ENCODE measurements at places on chromosomes 3 and 15. TPM values are rescaled to one million over a fixed set of nuclear protein-coding genes. Genes with fewer than 3 reads are reported as not detected.

MST1R gene
- 5.6 TPM for total RNA-seq

SRGAP3 gene
- total RNA-seq: 0.51 TPM

CDCP1 gene
- total RNA-seq: 53.5 TPM

EPHB1 gene
- 1.6 TPM for total RNA-seq

TMEM266 gene
- total RNA-seq: not detected

IQCF5 gene
- not detected for total RNA-seq

SKOR1 gene
- not detected for total RNA-seq

ABI3BP gene
- total RNA-seq: not detected

VIPR1 gene
- 0.43 TPM for total RNA-seq

TPRG1 gene
- not detected for total RNA-seq

PLSCR4 gene
- 0.63 TPM for total RNA-seq
